ENCODE measurements at places on chromosomes 2 and 18. TPM values are rescaled to one million over a fixed set of nuclear protein-coding genes. Genes with fewer than 3 reads are reported as not detected.

The MAL gene
- total RNA-seq = 1.6 TPM

GRCh38 chr2:10383960-10384734 lies 64.0 kb downstream of the ODC1 start:
- no peaks in the 10 kb centered on the region for H3K27me3 ChIP-seq
- no peaks in the 10 kb centered on the region for H3K36me3 ChIP-seq
- no peak overlapping the region for H3K27ac ChIP-seq
- no peak overlapping the region for H3K4me3 ChIP-seq
- H3K4me1 ChIP-seq = peaks cover 18% of the 10 kb centered on the region

- H3K27ac ChIP-seq = peak overlapping the region; percentile 14
- no peaks in the 10 kb centered on the region for H3K4me1 ChIP-seq
- no peak for DNase-seq
Measured at GRCh38 chr2:217260441-217261115, 400.7 kb upstream of the TNP1 start.

GRCh38 chr2:109375131-109375561 lies 238.6 kb downstream of the SEPTIN10 start:
- no peak for DNase-seq
- no peak overlapping the region for H3K27ac ChIP-seq
- no peaks in the 10 kb centered on the region for H3K36me3 ChIP-seq

DNA sequence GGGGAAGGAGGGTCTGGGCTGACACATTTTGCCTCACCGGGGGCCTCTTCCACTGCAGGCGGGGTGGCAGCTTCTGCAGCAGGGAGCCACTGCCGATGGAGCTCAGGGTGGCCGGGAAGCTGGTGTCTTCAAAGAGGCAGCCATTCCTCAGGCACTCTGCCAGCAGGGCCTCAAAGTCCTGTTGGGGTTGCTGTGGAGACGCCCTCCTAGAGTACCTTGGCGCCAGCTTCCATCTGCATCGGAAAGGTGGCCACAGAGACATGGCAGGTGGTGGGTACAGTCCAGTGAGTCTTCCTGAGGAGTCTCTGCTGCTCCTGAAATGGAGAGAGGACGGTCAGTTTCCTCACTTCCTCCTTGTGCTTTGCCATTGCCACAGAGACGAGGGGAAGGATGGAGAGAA lies 12.1 kb downstream of the CAPN14 start:
- no peaks in the 10 kb centered on the region for H3K36me3 ChIP-seq
- no peaks in the 10 kb centered on the region for H3K27me3 ChIP-seq
- no peak overlapping the region for H3K4me3 ChIP-seq
- H3K27ac ChIP-seq = no peak overlapping the region

DNA sequence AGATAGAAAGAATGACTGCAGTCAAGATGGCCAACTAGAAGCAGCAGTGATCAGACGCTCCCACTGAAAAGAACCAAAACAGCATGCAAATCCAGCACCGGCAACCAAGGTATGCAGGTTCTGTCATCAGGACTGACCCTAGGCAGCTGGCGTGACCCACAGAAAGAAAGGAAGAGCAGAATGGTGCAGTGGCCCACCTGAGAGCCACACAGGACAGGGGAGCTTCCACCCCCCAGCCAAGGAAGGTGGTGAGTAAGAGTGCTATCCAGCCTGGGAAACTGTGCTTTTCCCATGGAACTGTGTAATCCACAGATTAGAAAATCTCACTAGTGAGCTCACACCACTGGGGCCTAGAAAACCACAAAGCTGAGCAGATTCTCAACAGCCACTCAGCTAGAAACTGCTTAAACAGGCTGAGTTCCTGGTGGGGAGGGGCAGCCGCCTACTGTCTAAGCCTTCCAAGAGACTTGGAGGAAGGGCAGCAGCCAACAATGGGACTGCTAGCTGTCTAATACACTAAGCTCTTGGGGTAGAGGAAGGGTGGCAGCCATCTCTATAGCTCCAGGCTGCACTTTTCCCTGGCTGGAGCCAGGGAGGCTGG lies 127.9 kb downstream of the EVA1A start:
- H3K27me3 ChIP-seq = no peaks in the 10 kb centered on the region
- H3K27ac ChIP-seq = no peak overlapping the region
- H3K36me3 ChIP-seq = no peaks in the 10 kb centered on the region

Measured in uterus (tissue), 4 donors.